ENCODE measurements at places on chromosomes 2 and 18.
A peak's percentile ranks its signal among the peaks of the same experiment; 100 is the strongest.

- no peak for DNase-seq
Observed at GRCh38 chr2:71697106-71698004, 244.0 kb downstream of the DYSF start.

DNA sequence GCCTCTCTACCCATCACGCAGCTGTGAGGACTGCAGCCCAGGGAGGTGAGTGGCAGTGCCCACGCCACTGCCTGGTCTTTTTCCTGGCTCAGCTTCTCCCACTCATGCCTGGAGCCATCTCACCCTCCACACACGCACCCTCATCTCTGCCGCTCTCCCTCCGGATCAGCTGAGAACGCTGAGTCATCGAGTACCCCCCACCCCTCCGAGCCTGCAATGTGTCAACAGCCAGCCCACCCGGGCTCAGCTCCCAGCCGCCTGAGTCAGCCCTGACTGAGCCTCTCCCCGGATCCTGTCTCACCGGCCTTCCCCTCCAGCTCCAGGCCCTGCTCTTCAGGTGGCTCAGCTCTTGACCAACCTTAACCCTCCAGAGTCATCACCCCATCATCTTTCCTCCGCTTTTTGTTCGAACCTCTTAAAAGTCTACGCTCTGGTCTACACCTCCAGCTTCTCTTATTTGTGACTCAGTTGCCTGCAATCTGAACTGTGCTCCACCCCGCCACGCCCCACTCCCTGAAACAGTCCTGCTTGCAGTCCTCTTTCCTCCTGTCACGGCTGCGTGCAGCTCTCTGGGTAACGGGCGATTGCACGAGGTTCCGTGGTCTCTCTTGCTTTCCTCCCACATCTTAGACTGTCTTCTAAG, 94.4 kb upstream of the ASAP2 start:
- no peak for DNase-seq

DNA sequence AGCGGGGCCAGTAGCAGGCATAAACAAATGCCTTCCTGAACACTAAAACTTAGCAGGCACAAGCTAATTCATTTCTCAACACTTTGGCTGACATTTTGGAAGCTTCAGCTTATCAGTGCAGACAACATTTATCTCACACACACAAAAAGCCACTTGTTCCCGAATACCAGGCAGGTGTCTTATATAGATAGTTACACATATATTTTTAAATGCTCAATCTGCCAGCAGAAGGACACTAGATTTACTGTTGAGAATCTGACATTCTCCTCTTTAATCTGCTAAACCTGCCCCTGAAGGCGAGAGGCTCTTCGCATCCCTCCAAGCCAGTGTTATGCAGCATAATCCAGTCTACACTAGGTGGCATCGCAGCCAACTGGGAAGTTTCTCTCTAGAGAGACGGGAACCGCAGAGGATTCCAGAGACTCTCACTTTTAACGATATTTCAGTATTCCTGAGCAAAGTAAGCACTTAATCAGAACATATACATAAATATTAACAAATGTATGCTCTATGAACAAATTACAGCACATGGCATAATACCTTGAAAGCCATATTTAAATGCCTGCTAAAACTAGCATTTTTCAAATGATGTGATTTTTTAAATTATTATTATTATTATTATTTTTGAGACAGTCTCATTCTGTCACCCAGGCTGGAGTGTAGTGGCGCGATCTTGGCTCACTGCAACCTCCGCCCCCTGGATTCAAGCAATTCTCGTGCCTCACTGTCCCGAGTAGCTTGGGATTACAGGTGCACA, 90.2 kb upstream of the SCG2 start:
- peak; percentile 29 for DNase-seq

- DNase-seq: no peak
Observed at GRCh38 chr2:196274387-196274809, 103.0 kb upstream of the STK17B start.

DNA sequence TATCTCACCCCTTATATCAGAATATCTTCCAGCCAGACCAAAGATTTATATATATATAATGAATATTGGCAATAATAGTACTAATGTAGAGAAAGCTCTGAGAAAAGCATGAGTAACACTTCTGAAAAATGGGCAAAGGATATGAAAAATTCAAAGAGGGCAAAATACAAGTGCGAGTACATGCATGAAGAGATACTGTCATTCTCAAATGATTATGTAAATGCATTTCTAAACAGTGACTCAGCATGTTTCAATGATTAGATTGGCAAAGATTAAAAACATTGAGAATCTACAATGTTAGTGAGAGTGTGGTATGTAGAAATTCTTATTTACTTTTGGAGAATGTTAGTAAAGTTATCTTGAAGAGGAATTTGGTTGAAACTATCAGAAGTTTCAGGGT, 118.3 kb upstream of the NEDD4L start:
- DNase-seq: no peak

GRCh38 chr2:46393347-46393820, 86.0 kb upstream of the TMEM247 start:
- DNase-seq: no peak

DNA sequence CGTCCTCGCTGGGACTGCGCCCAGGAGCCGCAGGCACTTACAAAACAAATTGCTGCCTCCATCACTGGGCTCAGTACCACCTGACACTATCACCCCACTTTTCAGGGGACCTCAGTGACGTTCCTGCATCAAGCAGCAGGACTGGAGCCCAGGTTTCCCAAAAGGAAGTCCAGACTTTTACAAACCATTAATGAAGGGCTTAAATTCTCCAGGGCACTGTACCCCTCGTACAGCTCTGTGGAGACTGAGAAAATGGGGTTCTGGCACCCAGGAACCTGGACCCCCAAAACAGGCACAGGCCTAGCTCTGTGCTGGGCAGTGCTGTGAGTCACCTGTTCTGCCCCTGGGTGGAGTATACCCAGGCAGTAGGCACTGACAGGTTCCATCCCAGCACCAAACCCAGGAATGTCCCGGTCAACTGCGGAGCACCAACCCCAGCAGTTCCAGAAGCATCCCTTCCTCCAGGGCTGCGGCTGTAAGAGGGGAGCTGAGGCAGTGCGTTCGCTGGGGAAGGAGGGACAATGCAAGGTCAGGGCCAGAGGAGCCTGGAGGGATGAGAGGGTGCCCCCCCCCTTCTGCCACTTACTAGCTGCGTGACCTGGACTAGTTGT, 24.6 kb upstream of the NOTO start:
- DNase-seq: no peak

DNA sequence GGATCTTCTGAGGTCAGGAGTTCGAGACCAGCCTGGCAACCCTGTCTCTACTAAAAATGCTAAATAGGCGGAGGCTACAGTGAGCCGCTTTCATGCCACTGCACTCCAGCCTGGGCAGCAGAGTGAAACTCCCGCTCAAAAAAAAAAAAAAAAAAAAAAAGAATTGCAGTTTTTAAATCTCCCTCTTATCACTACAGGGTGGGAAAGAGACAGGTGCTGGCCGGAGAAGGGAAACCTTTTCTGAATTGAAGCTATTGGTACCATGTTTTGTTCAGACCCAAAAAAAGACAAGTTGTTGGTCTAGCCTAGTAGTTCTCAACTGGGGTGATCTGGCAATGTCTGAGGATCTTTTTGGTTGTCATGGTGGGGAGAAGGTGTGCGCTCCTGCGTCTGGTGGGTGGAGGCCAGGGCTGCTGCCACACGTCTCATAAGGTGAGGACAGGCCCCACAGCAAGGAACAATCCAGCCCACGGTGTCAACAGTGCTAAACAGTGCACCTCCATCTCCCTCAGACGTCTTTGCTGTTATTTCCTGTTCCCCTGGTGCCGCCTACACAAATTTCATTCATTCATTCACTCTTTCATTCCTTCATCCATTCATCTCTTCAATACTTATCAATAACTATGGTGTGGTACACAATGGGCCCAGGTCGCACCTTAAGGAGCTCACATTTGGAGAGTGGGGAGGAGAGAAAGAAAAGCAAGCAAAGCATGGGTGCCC, 28.8 kb upstream of the ODC1 start:
- DNase-seq: no peak

DNA sequence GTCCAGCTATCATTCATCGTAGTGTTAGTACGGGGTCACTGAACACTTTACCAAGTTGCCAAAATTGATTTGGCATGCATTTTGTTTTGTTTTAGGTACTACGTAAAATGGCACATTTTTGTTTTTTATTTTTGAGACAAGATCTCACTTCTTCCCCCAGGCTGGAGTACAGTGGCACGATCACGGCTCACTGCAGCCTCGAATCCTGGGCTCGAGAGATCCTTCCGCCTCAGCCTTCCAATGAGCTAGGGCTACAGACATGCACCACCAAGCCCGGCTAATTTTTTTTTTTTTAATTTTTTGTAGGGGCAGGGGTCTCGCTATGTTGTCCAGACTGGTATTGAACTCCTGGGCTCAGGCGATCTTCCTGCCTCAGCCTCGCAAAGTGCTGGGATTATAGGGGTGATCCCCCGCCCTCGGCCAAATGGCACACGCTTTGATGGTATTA, 786 bp downstream of the TAF1B start:
- no peak for DNase-seq

GRCh38 chr18:23244401-23244800, 109.1 kb downstream of the CABLES1 start:
- no peak for DNase-seq

DNA sequence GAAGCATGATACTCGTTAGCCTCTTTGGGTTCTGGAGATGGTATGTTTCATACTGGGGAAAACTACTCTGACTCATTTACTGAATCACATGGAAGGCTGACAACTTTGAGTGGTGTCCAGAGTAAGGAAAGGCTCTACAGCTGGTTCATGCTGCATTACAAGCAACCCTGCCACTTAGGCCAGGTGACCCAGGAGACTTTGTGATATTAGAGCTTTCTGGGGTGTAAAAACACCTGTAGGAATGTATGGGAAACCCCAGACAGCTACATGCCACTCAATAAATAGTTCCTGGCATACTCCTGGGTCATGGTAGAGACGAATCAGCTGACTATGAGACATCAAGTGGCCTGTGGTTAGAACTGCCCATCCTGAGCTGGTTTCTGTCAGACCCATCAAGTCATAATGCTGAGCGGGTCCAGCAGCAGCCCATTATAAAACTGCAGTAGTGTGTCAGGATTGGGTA, 21.3 kb upstream of the TCF7L1 start:
- DNase-seq: no peak

- no peak for DNase-seq
Observed at GRCh38 chr2:239864247-239865058, 160.7 kb downstream of the NDUFA10 start.

DNA sequence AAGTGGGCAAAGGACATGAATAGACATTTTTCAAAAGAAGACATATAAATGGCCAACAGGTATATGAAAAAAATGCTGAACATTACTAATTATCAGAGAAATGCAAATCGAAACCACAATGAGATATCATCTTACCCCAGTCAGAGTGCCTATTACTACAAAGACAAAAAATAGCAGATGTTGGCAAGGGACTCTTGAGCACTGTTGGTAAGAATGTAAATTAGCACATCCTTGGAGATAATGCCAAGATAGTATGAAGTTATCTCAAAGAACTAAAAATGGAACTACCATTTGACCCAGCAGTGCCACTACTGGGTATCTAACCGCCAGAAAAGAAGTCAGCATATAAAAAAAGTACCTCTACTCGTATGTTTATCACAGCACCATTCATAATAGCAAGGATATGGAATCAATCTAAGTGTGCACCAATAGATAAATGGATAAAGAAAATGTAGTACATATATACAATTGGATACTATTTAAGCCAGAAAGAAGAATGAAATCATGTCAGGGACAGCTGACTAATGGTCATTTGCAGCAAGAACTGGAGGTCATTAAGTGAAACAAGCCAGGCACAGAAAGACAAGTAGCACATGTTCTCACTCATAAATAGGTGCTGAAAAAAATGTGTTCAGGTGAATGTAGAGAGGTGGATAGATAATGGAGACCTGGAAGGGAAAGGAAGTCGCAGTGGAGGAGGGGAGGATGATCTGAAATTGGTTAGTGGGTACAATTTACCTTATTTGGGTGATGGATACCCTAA, 141.7 kb upstream of the B3GNT2 start:
- DNase-seq: no peak

GRCh38 chr2:105073591-105073990, 35.7 kb downstream of the MRPS9 start:
- no peak for DNase-seq

Data from globus pallidus (tissue), 1 donor.